NCI-H510A (cell line): ENCODE measurements at places on chromosomes 1 and 21.

DNA sequence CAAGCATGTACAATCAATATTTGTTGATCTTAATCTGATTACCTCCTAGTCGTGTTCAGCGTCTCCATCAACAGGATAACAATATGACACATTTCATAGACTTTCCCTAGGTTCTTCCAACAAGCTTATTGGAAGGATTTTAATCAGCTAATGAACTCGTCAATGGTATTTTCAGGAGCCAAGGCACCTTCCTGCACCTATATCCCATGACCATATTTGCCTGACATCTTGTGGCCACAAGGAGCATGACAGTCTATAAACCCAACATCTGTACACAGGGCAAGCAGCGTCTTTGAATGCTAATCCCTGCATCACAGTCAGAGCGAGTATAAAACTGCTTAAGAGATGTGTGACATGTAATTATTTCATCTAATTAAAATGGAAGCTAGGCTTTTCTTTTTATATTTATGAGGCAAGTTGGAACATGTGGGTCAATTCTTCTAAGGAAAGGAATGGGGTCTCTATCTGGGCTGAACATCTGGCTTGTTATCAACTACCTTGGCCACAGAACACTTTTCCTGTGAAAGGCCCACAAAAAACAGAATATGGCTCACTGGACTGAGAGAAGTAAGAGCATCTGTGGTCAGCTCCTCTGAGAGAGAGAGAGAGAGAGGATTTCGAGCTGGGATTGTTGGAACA lies 388.8 kb downstream of the NTNG1 start:
- peak; percentile 42 for DNase-seq

DNA sequence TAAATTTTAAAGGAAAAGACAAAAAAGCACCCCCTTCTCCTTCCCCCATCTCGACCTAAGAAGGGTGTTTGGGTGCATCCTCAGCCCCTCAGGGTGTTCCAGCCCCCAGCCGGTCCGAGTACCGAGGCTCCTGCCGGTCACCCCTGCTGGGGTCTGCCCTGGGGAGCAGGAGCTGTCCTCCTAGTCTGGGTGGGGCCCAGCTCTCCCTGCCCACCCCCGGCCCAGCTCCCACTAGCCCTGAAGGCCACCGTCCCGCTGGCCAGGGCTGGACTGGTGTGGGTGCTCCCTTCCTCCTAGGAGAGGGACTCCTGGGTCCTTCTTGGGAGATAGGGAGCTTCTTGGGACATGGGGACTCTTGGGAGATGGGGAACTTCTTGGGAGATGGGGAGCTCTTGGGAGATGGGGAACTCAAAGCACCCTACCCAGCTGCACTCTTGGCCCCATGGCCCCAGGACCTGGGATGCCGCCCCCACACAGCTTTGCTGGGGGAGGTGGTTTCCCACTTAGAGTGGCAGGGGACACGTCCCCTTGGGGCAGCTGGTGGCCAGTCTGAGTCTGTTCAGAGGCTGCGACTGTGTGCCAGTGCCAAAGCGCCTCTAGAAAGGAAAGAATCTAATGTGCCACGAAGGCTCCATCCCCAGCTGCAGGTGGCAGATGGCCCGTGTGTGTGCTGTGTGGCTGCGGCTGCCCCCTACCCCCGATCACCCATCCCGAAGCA lies 44.5 kb downstream of the MORN1 start:
- DNase-seq: no peak

- no peak for DNase-seq
These were observed 3.9 kb upstream of the KRTAP10-6 start for GRCh38 chr21:44596068-44596725.

- DNase-seq: peak; percentile 89
These were observed 1.0 kb upstream of the S100A2 start for GRCh38 chr1:153566414-153567371.

GRCh38 chr1:57254022-57254421 lies 169.8 kb downstream of the DAB1 start:
- no peak for DNase-seq

- no peak for DNase-seq
These were observed 59.5 kb downstream of the PRPF38A start for GRCh38 chr1:52463891-52464290.

DNA sequence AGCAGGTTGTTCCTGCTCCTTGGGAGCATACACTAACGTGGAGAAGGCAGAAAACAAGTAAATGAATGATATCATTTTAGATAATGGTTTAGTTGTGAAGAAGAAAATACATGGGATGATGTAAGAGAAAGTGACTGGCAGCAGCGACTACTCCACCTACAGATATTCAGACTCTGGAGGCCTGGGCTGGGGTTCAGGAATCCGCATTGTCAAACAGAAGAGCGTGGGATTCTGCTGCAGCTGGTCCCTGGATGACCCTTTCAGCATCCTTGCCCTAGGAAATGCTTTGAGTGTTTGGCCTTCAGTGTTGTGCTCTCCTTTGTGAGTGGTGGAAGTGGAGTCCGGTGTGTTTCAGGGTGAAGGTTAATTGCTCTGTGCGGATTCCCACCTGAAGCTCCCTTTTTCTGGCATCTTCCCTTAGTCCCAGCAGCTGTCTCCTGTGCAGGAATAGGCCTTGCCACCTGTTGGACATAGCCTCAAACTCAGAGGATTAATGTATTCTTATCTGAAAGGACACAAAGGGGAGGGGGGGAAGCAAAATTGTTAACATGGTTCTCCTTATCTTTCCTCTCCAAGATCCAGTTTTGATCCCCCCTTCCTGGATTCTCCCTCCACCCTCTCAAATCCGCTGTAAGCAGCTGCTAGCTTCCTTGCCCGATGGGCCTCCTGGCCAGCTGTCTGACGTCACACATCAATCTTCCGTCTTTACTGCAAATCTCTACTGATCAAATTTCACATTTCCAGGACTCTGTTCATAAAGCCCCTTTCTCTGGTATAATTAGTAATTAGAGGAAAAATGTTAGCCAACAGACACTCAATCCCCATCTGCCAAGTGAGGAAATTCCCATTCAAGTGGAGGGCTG lies 68.3 kb upstream of the SPAG17 start:
- DNase-seq: no peak

DNA sequence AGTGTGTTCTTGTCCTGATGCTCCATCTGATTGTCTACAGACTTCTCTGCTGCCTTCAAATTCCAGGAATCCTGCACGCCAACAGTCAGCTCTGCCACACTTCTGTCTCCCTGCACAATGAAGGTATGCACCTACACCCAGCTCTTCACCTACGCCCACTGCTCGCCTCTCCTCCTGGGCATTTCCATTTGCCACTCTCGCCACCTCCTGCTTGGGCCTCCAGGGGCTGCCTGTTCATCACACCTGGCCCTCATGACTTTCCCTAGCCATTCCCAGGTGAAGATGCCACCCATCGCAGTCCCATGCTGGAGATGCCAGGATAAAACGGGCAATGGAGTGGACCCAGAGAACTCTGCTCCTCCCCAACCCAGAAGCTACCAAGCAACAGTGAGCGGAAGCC lies 96.5 kb upstream of the ATP1A1 start:
- DNase-seq: no peak
